ENCODE measurements at places on chromosomes 2 and 18.

- DNase-seq = no peak
Observed at GRCh38 chr2:221203125-221203524, 369.0 kb downstream of the EPHA4 start.

DNA sequence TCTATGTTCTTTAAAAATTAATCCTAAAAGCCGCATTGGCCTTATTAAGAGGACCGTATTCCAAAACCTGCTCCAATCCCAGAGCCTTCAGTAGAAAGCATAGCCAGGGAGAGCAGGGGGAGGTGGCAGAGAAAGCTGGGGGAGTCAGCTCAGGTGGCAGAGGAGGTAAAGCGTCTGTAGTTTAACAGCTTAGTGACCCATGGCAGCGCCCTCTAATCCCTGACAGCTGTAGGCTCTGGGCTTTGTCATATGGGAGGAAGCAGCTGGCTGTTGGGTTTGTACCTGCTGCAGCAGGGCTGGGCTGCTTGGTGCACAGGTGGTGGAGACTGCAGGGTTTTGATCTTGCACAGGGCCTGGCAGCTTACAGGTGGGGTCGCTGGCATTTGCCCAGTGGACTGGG, 50.6 kb downstream of the THNSL2 start:
- no peak for DNase-seq

DNA sequence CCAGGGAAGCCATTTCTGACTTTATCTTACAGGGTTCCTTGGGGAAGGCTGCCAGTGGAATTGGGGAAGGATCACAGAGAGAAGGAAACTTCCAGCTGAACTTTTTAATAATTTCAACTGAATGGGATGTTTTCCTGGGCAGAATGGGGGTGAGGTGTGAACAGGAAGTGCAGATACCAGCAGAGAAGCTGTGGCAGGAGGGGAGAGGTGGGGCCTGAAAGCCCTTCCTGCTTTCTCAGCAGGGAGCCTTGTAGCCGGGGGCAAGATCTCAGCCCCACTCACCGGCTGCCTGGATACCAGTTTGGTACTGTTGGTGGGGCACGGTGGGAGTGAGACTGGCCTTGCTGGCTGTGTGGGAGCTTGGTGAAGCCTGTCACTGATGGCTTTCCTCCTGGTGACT, 170.5 kb downstream of the ZBTB7C start:
- DNase-seq = no peak

GRCh38 chr2:163610817-163611556, 124.8 kb downstream of the FIGN start:
- DNase-seq = no peak

- no peak for DNase-seq
Observed at GRCh38 chr2:137826373-137827372, 137.6 kb upstream of the HNMT start.

GRCh38 chr2:105804266-105804665, 59.6 kb downstream of the NCK2 start:
- DNase-seq = no peak

DNA sequence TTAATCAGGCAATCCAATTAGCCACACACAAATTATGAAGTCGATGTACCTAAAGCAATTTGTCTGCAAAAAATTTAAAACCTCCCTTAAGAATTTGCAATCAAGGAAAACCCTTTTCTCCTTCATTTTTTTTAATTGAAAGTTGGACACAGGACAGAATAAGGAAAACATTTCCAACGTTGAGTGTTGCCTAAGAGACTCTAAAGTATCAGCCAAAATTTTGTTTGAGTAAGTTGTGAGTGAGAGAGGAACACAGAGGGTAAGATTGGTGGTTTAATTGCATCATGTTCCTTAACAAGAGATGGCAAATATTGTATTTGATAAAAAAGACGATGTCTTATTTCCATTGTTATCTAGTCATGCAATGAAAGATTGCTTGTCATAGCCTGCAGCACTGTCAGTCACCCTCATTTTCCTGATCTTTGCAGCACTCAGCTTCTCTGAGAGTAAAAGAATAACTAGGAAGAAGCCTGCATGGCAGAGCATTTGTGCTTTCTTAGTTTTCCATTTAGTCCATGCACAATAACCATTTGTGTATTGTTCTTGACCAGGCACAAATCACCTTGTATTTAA, 115.5 kb downstream of the ICOS start:
- no peak for DNase-seq

DNA sequence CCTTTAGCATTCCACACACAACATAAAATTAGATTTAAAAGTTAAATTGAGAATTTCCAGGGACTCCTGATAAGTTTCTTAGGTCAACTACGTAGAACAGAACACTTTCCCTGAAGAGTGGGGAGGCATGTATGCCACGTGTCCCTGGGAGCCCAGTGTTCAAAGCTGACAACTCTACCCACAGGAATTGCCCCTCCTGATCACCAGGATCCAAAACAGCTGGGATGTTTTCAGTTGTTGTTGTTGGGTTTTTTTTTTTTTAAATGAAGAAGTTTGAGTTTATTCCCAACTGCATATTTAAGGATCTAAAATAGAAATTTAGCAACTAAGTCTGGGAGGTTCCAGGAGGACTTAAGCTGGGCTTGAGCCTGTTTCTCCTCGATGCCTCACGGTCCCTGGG, 100.5 kb downstream of the TPGS2 start:
- DNase-seq = no peak

- DNase-seq = no peak
Observed at GRCh38 chr2:121388371-121388770, 103.4 kb upstream of the TFCP2L1 start.

DNA sequence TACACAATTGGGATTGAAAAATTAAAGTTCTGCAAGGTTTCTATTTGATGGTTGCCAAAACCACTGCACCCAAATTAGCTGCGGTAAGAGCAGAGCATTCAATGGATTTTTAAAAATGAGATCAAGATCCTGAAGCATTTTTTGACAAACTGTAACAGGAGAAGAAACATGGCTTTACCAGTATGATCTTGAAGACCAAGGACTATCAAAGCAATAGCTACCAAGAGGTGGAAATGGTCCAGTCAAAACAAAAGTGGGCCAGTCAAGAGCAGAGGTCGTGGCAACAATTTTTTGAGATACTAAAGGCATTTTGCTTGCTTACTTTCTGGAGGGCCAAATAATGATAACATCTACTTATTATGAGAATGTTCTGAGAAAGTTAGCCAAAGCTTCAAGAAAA, 186.8 kb downstream of the RDH14 start:
- DNase-seq = no peak

DNA sequence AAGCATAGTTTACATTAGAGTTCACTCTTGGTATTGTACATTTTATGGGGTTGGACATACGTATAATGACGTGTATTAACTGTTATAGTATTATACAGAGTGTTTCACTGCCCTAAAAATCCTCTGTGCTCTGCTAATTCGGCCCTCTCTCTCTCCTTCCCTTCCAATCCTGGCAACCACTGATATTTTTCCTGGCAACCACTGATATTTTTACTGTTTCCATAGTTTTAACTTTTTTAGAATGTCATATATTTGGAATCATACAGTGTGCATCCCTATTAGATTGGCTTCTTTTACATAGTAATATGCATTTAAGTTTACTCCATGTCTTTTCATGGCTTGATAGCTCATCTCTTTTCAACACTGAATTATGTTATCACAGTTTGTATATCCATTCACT, 526.7 kb downstream of the RIT2 start:
- DNase-seq = no peak

- no peak for DNase-seq
Observed at GRCh38 chr2:198883604-198884003, 574.1 kb downstream of the SATB2 start.

DNA sequence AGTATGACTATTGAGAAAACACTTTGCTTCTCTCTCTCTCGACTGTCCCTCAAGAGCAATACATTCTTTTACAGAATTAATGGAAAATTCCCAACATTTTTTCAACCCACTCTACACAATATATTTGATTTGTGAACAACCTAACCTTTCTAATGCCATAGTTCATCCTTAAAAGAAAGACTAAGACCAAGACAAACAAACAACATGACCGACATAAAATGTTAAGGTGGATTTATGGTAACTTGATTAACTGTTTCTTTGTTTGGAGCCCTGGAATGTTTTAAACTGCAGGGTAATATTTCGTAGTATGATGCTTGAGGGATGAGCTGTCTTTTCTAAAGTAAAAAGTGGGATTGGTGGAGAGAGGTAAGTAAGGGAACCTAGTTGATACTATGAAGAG, 738.2 kb downstream of the MBD2 start:
- no peak for DNase-seq

- DNase-seq = no peak
Observed at GRCh38 chr2:42073739-42074503, 26.1 kb downstream of the PKDCC start.

DNA sequence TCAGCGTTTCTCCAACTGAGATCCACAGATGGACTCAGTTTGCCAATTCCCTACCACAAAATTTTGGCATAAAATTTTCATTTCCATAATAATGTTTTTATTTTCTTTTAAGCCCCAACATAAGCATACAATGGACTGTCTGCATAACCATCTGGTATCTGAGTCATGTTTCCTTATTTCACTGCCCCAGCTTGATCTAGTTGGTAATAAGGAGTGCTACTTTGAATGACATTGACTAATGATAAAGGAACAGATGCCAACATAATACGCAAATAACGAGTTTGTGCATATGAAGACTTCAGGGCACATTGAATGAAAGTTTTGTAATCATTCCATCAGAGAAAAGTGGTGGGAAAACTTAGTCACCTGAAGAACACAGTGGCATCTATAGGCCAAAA, 8.8 kb upstream of the MBD2 start:
- no peak for DNase-seq
